LoVo (cell line): ENCODE measurements at places on chromosomes 16 and 17.

DNA sequence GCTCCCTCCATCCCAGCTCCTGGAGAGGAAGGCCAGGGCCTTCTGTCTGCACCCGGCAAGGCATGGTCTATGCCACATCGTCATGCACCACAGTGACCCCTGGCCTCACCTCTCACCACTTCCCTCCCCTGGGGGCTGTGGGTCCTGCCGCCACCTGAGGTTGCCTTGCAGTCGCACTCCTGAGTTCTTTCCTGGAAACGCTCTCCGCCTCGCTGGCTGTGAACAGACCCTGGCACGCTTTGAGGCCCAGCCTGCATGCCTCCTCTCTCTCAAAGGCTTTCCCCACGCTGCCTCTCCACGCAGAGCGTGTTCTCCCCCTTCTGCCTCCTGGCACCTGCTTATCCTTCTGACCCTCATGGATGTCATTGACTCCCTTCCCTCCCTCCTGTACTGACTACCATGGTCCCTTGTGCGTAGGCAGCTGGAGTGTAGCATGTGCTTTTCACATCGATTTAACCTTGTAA lies 45.4 kb downstream of the SEC14L1 start:
- no peak for DNase-seq

GRCh38 chr17:29126268-29126930 lies 53.8 kb downstream of the MYO18A start:
- no peak for DNase-seq

- no peak for DNase-seq
Measured at GRCh38 chr17:63549289-63549945, 860 bp upstream of the DCAF7 start.

DNA sequence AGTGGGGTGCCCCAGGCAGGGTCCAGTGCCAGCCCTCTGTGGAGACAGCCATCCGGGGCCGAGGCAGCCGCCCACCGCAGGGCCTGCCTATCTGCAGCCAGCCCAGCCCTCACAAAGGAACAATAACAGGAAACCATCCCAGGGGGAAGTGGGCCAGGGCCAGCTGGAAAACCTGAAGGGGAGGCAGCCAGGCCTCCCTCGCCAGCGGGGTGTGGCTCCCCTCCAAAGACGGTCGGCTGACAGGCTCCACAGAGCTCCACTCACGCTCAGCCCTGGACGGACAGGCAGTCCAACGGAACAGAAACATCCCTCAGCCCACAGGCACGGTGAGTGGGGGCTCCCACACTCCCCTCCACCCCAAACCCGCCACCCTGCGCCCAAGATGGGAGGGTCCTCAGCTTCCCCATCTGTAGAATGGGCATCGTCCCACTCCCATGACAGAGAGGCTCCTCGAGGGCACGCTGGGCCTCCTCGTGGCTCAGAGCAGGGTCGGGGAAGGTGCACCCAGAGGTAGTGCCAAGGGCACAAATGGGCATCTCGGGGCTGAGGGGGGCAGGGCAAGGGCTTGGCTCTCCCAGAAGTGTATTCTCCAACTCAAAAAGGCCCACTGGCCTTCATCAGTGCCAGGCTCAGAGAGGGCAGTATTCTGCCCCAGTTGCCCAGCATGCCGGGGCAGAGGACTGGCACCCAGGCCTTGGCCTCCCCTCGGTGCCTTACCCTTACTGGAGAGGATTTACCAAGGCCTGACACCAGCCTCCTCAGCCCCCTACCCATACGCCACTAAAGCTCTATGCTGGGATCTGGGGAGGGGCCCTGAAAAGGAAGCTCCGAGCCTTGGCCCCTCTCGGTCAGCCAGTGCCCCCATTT lies at the start of gene CDH5:
CDH5 (plus strand) TSS at position 259 of the 867 bp plus-strand sequence. CDS start 12,647 bp downstream, outside the sequence.
- DNase-seq = no peak

GRCh38 chr17:1961189-1961588 lies 63.9 kb downstream of the RTN4RL1 start:
- DNase-seq = no peak

GRCh38 chr16:67226295-67226803 lies 581 bp upstream of the TMEM208 start:
- no peak for DNase-seq
